Dorsolateral prefrontal cortex (tissue), 122 donors: ENCODE measurements at places on chromosomes 7 and 10.
A peak's percentile ranks its signal among the peaks of the same experiment; 100 is the strongest.

GRCh38 chr7:75072981-75073283 lies 670 bp downstream of the RCC1L start:
- DNase-seq, result no peak

DNA sequence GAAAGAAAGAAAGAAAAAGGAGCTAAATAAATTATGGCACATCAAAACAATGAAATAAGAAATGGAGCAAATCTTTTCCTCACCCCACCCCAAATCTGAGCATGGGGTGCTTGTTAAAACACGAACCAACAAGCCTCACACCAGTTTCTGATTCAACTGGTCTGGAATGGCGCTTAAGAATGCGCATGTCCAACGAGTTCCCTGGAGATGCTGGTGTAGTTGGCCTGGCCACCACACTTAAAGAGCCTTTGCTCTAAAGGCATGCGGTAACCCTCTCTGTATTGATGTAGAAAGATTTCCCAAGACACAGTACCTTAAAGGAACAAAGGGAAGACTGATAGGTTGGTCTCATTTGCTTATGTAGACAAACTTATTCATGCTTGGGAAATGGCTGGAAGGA lies 49.1 kb upstream of the STEAP1B start:
- no peak for DNase-seq

GRCh38 chr10:96470116-96470743 lies 43.5 kb downstream of the TLL2 start:
- peak; percentile 58 for DNase-seq

- no peak for DNase-seq
These were observed 107.0 kb upstream of the KIF5B start for GRCh38 chr10:32163071-32163761.

GRCh38 chr7:151178831-151179230 lies 8.2 kb downstream of the ASB10 start:
- DNase-seq, result no peak

DNA sequence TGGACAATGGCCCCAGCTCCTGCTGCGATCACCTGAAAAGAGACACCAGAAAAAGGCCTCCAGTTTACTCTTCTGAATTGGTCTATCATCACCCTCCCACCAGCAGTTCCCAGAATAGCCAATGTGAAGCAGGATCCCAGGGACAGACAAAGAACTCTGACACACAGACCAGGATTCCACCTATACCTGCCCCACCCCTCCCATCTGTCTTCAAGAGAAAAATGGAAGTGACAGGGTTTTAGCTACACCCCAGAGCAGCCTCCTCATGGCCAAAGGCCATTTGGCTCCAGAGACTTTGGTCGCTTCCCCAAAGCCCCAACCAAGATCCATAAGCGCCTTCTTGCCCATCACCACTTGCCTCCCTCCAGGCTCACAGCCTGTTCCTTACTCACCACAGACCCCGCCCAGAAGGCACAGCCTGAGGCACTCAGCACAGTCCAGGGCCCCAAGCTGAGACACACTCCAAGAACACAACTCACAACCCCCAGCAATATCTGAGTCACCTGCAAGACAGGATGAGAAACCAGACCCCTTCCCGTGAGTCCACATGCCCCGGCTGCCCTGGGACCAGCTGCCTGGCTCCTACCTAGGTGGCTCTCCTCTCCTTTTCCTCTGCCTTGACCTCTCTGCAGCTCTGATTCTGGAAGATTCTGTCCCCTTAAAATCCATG lies 6.5 kb downstream of the TMEM176B start:
- DNase-seq, result no peak

GRCh38 chr7:41446606-41447449 lies 256.1 kb downstream of the INHBA start:
- no peak for DNase-seq

DNA sequence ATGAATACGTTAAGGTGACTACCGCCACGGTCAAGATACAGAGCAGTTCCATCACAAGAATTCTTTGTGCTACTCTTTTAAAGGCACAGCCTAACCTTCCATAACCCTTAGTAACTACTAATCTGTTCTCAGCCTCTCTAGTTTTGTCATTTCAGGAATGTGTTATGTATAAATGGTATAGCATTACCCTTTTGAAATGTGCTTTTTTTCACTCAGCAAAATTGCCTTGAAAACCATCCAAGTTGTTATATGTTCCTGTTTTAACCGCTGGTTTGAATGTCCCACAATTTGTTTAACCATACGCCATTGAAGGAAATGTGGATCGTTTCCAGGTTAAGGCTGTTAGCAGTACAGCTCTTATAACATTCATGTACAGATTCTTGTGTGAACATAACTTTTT lies 32.0 kb downstream of the WAC start:
- DNase-seq, result no peak

DNA sequence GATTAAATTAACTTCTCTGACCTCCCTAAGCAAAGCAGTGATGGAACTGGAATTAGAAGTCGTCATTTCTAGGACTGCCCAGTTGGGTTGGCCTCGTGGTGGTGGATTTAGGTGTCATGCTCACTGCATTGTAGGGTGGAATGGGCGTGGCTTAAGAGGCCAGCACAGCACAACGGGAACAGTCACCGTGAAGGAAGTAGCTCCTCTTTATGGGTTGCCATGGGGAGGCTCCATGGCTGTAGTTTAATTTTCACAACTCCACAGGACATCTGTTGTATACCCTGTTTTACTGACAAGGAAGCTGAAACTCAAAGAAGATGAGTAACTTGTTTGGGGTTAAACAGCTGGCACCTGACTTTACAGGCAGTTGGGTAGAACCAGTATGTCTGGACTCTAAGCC lies 208.3 kb downstream of the CELF2 start:
- DNase-seq, result no peak

DNA sequence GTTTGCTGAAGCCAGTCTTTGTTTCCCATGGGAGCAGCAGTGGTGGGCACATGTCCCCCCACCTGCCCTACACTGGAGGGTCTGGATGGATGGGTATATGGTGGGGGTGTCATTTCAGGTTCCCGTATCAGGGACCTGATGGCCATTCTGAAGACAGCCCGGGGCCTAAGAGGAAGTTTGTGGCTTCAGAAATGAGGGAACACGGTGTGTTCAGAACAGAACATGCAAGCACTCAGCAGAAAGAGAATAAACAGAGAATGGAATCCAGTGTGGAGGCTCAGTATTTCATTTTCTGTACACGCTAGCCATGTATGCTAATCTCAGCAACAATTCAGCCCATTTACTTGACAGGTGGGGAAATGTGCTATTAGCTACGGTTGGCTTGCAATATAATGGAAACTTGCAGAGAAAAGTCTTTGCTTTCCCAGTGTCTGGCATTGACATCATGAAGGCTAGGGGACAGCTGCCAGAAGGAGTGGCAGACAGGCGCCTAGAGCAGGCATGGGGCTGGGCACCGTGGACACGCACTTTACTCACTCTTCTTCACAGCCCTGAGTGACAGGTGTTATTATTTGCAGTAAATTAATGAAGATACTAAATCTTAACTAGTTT lies 98.6 kb downstream of the ELMO1 start:
- no peak for DNase-seq

GRCh38 chr7:129247087-129247486 lies 22.3 kb downstream of the AHCYL2 start:
- no peak for DNase-seq

- DNase-seq, result no peak
These were observed 15.6 kb downstream of the ELN start for GRCh38 chr7:74043523-74043951.

- DNase-seq, result no peak
These were observed 134.6 kb downstream of the CHRM2 start for GRCh38 chr7:137003086-137003485.

DNA sequence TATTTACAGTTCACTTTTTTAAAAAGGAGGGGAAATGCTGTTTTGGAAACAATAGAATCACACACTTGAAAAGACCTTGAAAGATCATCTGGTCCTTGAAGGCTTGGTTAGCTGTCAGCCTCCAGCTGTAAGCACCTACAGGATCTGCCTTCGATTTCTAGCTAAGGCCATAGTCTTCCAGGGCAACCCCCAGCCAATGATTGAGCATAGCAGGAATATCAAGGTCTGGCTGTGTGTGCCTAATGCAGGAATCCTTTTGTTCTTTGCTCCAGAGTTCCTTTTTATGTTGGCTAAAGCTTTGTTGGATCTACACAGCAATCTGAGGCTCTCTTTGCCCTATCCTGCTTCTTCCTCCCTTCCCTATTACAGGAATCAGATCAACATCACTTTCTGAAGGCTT lies 5.2 kb upstream of the YAE1 start:
- DNase-seq, result no peak

- no peak for DNase-seq
These were observed 37.2 kb upstream of the INSIG1 start for GRCh38 chr7:155260498-155260872.

DNA sequence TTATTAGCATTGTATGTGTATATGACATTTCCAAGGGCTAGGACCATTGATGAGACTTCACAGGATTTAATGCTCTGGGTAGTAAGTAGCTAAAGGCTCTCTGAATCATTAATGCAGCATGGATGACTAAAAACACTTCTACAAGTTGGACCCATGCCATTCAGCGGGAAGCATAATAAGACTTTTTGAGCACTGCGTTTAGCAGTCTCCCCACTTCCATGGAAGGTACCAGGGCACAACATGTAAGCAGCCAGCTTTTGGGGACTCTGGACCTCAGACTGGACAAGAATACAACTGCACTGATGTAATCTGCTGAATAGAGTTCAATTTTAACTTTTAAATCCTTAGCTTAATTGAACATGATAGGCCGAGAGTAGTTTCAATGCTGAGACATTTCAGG lies 191.7 kb upstream of the IMMP2L start:
- no peak for DNase-seq

DNA sequence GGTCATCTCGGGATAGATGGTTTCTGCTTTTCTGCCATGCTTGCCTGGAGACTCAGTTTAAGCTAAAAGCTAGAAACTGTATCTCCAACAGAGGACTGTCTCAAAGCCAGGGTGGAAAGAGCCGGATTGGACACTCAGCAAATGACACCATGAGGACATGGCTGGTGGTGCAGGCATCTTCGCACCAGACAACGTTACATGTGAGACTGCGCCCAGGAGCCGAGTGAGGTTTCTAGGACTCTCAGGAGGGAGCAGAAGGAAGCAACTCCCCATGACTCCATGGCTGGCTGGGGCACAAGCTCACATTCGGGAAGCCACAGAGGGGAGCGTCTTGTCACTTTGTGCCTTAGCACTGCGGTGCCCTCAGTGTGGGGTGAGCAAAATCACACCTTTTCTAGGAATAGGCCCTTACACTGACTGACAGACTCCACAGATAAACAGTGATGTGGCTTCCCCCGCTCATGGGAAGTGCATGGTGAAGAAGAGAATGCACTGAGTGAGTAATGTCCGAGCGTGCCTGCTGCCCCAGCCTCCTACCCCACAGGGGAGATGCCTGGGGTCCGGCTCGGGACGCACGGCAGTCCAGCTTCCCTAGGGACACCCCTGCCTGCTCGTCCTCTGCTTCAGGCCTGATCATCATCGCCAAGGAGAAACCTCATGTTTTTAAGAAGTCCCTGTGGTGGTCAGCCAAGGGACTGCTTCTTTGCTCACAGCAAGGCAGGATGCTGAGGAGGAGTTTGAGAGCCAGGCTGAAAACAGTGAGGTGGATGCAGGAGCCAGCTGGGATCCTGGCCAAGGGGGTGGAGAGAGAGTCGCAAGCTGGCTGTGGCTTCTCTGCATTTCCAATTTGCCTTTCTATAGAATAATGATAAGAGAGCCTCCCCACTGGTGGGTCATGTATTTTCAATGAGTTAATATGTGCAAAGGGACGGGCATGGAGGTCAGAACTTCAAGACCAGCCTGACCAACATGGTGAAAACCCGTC lies 52.2 kb upstream of the FXYD4 start:
- DNase-seq, result peak; percentile 18

- DNase-seq, result no peak
These were observed 25.9 kb downstream of the SFXN4 start for GRCh38 chr10:119139464-119140067.

- DNase-seq, result peak; percentile 35
These were observed 184.1 kb downstream of the ELFN1 start for GRCh38 chr7:1853986-1854865.

GRCh38 chr10:17126327-17126726 lies 3.3 kb downstream of the CUBN start:
- DNase-seq, result no peak

DNA sequence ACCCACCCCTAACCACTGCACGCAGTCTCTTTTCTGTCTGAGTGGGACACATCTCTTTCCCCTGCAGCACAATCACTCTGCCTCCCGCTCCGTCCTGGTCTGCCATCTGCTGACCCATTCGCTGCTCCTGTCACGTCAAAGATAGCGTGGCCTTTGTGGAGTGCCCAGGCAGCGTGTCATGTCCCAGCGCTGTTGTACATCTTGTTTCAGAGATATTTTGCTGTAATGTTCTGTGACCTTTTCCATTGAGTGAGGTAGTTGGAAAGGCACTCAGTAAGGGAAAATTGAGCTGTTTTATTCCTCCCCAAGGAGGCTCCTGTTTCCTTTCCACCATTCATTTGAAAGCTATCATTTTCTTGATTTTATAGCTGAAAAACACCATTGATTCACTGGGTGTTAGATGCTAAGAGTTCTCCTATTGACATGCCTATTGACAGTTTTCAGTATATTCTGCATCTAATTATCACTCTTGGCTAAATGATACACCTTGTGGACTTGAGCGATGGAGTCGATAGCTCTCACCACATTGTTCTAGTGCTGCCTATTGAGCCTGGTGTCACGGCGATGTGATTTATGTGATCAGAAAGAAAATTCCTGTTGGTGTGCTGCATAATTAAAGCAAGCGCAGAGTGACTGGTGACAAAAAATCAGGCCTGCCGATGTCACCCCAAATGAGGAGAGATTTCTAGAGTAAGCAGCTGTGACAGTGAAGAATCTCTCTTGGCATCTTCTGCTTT lies 372.6 kb downstream of the LRMDA start:
- DNase-seq, result no peak

GRCh38 chr7:572416-573268 lies 53.0 kb upstream of the PDGFA start:
- DNase-seq, result no peak

- no peak for DNase-seq
These were observed 167.1 kb upstream of the SMIM30 start for GRCh38 chr7:113285411-113285810.

GRCh38 chr7:150924369-150924781 lies 53.7 kb downstream of the KCNH2 start:
- no peak for DNase-seq
